ENCODE measurements at places on chromosomes 12 and 14. TPM values are rescaled to one million over a fixed set of nuclear protein-coding genes. Genes with fewer than 3 reads are reported as not detected.

The RPL41 gene
- total RNA-seq = 2,801 TPM

The INSM2 gene
- total RNA-seq = not detected

The TAS2R30 gene
- 6.7 TPM for total RNA-seq

The CDCA3 gene
- total RNA-seq = 7.5 TPM

The ACOT6 gene
- total RNA-seq = not detected

The FAM186B gene
- 0.17 TPM for total RNA-seq

The NGB gene
- not detected for total RNA-seq

The RIMBP2 gene
- 4.4 TPM for total RNA-seq

GRCh38 chr14:58736606-58737005 is 98.8 kb downstream of the DACT1 start:
- H3K4me1 ChIP-seq = no peaks in the 10 kb centered on the region
- DNase-seq = no peak
- H3K36me3 ChIP-seq = no peaks in the 10 kb centered on the region
- H3K4me3 ChIP-seq = no peak overlapping the region

GRCh38 chr12:26434299-26435068 is 239.1 kb downstream of the SSPN start:
- H3K36me3 ChIP-seq = no peaks in the 10 kb centered on the region
- DNase-seq = peak; percentile 48
- peak overlapping the region; percentile 18 for H3K27ac ChIP-seq
- no peaks in the 10 kb centered on the region for H3K27me3 ChIP-seq
- H3K4me1 ChIP-seq = no peaks in the 10 kb centered on the region

DNA sequence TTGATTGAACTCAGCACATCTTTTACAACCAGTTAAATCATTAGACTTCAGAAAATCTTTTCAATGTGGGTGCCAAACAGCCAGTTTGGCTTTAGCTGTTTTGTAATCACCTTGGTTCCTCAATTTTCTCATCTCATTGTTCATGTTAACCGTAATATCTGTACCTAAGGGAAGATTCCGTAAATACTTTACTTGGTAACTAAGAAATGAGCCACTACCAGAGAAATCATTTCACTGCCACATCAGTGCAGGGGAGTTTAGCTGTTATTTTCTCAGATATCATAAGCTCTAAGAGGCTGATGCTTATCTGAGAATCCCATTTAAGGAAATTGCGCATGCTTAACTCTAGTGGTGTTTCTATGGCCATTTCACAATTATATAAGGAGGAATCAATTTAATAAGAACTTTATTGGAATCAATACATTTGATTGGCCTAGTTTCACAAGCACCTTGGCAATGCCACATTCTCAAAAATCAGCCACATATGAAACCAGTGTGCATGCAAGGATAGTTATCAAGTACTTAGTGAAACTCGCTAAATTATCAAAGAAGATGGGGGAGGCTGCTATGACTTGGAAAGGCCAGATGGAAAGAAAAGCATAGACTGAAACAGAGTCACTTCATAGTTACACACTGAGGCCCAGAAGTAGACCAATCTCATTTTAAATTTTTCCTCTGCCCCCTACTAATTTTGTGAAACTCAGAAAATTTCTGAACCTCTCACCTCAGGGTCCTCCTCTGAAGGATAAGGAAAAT is 28.1 kb upstream of the IL22 start:
- H3K36me3 ChIP-seq = no peaks in the 10 kb centered on the region
- no peak overlapping the region for H3K4me3 ChIP-seq
- no peak overlapping the region for H3K27ac ChIP-seq

DNA sequence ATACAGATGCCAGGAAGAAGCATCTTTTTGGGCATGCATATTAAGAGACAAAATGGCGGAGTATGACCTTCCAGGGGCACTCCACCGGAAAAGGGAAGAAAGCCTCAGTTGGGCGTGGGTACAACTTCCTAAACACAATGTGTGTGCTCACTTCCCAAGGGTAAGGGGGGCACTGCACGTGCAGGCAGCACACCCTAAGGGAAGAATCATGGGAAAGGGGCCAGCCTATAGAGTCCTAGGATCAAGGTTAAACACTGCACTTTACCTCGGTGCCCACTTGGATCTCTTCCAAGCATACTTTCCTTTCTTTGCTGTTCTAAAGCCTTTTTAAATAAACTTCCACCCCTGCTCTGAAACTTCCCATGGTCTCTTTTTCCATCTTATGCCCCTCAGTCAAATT is 14.8 kb downstream of the OR6J1 start:
- no peaks in the 10 kb centered on the region for H3K36me3 ChIP-seq
- no peak overlapping the region for H3K4me3 ChIP-seq
- no peak for DNase-seq
- H3K4me1 ChIP-seq = no peaks in the 10 kb centered on the region
- H3K27ac ChIP-seq = no peak overlapping the region
- H3K27me3 ChIP-seq = no peaks in the 10 kb centered on the region

GRCh38 chr12:121711361-121712189 is 977 bp upstream of the TMEM120B start:
- DNase-seq = no peak
- no peaks in the 10 kb centered on the region for H3K36me3 ChIP-seq
- peak overlapping the region; percentile 99 for H3K4me3 ChIP-seq
- H3K27me3 ChIP-seq = no peaks in the 10 kb centered on the region
- H3K27ac ChIP-seq = peak overlapping the region; percentile 94
- peaks cover 14% of the 10 kb centered on the region for H3K4me1 ChIP-seq

- H3K4me3 ChIP-seq = no peak overlapping the region
- DNase-seq = no peak
- no peaks in the 10 kb centered on the region for H3K27me3 ChIP-seq
- H3K36me3 ChIP-seq = no peaks in the 10 kb centered on the region
- H3K4me1 ChIP-seq = no peaks in the 10 kb centered on the region
- no peak overlapping the region for H3K27ac ChIP-seq
Observed at GRCh38 chr12:121287267-121287954, 9.1 kb downstream of the CAMKK2 start.

DNA sequence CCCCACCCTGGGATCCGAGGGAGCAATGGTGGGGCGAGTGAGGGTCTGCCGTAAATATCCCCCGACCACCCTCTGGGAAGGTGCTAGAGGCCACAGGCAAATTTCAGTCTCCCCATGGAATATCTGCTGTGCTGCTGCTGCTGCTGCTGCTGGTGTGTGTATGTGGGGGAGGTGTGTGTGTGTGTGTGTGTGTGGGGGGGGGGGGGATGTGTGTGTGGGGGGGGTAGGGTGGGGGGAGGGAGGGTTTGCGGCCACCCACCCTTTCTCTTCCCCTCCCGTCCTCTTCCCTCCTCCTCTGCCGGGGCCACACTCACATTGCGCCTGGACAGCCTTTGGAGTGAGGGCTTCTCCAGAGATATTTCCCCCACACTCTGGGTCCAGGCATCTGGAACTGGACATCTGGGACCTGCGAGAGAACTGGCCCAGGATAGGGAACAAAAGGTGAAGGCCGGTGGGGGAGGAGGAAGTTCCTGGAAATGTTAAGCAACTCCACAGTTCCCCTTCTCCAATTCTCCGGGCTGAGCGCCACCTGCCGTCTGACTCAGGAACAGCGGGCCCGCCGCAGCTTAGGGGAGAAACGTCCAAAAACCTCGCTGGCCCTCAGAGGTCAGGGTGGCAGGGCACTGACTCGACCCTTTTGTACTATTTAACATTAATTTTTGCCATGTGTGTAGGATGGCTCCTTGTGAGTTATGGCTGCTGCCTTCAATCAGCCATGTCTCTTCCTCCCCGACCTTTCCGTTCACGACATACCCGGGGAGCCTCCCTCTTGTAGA is at the start of gene C1RL:
Gene C1RL, minus strand, starts transcription at position 419 of the 776 bp plus-strand sequence. Its CDS starts 34 bp downstream, at position 385.
- peaks cover 16% of the 10 kb centered on the region for H3K4me1 ChIP-seq
- peak within 1 kb of the TSS; percentile 78 for H3K4me3 ChIP-seq
- H3K27me3 ChIP-seq = no peaks in the 10 kb centered on the region

GRCh38 chr14:76599559-76600287 is 161.5 kb upstream of the VASH1 start:
- peaks cover 12% of the 10 kb centered on the region for H3K27me3 ChIP-seq
- no peaks in the 10 kb centered on the region for H3K4me1 ChIP-seq
- H3K36me3 ChIP-seq = no peaks in the 10 kb centered on the region
- DNase-seq = no peak
- no peak overlapping the region for H3K27ac ChIP-seq

DNA sequence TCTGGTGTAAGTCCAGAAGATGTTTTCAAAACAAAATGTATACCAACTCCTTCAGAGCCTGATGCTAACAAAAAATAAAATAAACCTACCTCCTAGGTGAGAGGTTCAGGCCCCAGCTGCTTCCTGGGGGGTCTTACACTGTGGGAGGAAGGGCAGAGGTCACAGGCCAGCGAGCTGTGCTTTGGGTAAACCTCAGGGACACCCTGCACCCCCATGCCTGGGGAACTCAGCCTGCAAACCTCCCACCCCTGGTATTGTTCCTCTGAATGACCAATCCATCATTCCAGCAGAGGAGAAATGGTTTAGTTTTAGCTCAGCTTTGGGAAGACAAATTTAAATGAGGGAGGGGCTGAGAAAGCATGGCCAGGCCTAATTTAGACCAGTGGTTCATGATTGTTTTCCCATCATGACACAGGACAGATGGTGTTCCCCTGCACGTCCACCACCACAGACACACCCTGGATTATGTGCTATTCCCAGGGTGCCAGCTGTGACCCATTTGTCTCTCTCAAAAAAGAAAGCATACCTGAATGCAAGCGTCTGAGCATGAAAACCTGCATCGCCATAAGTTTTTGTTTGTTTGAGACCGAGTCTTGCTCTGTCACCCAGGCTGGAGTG is 14.5 kb upstream of the TFCP2 start:
- H3K27me3 ChIP-seq = no peaks in the 10 kb centered on the region
- H3K36me3 ChIP-seq = no peaks in the 10 kb centered on the region
- no peak overlapping the region for H3K4me3 ChIP-seq
- DNase-seq = no peak
- no peaks in the 10 kb centered on the region for H3K4me1 ChIP-seq

GRCh38 chr14:41549821-41550607 is 56.7 kb upstream of the LRFN5 start:
- peak; percentile 23 for DNase-seq
- H3K27ac ChIP-seq = peak overlapping the region; percentile 67
- H3K27me3 ChIP-seq = no peaks in the 10 kb centered on the region
- H3K4me1 ChIP-seq = peaks cover 6% of the 10 kb centered on the region
- no peak overlapping the region for H3K4me3 ChIP-seq
- H3K36me3 ChIP-seq = no peaks in the 10 kb centered on the region

DNA sequence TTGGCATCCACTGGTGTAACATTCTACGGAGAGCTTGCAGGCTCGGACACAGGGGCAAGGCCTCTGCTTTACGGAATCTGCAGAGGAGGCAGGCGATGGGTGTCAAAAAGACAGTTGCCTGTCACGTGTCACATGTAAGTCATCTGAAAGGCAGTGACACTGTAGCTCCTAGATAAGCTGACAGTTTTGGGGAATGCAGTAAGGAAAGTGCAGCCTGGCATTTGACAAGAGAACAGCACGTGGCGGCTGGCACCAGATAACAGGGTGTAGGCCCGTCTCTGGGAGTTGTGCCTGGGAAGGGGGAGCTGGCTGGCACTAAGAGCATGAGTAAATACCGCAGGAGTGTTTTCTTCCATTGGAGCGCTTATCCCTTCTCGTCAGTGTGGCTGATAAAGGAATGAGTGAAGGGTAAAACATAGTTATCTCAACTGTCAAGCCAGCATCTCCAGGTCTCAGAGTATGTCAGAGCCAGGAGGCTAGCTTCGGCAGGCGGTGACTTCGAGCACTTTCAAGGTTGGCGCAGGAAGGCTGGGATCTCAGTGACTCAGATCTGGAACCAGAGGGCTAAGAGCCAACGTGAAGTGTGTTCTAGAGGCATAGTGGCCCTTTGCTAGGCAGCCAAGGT is 26.1 kb downstream of the ADCK1 start:
- H3K36me3 ChIP-seq = no peaks in the 10 kb centered on the region
- H3K4me3 ChIP-seq = no peak overlapping the region
- no peak for DNase-seq
- no peaks in the 10 kb centered on the region for H3K27me3 ChIP-seq
- H3K4me1 ChIP-seq = no peaks in the 10 kb centered on the region
- no peak overlapping the region for H3K27ac ChIP-seq

GRCh38 chr12:70443062-70443673 is 77.1 kb downstream of the KCNMB4 start:
- no peak overlapping the region for H3K27ac ChIP-seq
- DNase-seq = no peak
- H3K36me3 ChIP-seq = no peaks in the 10 kb centered on the region
- H3K27me3 ChIP-seq = no peaks in the 10 kb centered on the region
- H3K4me1 ChIP-seq = no peaks in the 10 kb centered on the region
- no peak overlapping the region for H3K4me3 ChIP-seq

GRCh38 chr14:55614304-55614703 is 34.3 kb downstream of the KTN1 start:
- H3K4me3 ChIP-seq = no peak overlapping the region
- H3K27me3 ChIP-seq = no peaks in the 10 kb centered on the region
- no peak overlapping the region for H3K27ac ChIP-seq

- DNase-seq = no peak
- no peak overlapping the region for H3K4me3 ChIP-seq
- H3K27ac ChIP-seq = no peak overlapping the region
- H3K4me1 ChIP-seq = no peaks in the 10 kb centered on the region
- no peaks in the 10 kb centered on the region for H3K36me3 ChIP-seq
Observed at GRCh38 chr12:15928346-15928745, 17.2 kb downstream of the DERA start.

- no peaks in the 10 kb centered on the region for H3K27me3 ChIP-seq
- H3K36me3 ChIP-seq = no peaks in the 10 kb centered on the region
- H3K27ac ChIP-seq = peak overlapping the region; percentile 43
- H3K4me1 ChIP-seq = peaks cover 29% of the 10 kb centered on the region
- no peak for DNase-seq
Observed at GRCh38 chr12:122984612-122985337, 4.3 kb downstream of the ARL6IP4 start.

- DNase-seq = no peak
- H3K36me3 ChIP-seq = no peaks in the 10 kb centered on the region
- H3K27me3 ChIP-seq = no peaks in the 10 kb centered on the region
Observed at GRCh38 chr12:130444061-130444460, 106.4 kb downstream of the PIWIL1 start.

DNA sequence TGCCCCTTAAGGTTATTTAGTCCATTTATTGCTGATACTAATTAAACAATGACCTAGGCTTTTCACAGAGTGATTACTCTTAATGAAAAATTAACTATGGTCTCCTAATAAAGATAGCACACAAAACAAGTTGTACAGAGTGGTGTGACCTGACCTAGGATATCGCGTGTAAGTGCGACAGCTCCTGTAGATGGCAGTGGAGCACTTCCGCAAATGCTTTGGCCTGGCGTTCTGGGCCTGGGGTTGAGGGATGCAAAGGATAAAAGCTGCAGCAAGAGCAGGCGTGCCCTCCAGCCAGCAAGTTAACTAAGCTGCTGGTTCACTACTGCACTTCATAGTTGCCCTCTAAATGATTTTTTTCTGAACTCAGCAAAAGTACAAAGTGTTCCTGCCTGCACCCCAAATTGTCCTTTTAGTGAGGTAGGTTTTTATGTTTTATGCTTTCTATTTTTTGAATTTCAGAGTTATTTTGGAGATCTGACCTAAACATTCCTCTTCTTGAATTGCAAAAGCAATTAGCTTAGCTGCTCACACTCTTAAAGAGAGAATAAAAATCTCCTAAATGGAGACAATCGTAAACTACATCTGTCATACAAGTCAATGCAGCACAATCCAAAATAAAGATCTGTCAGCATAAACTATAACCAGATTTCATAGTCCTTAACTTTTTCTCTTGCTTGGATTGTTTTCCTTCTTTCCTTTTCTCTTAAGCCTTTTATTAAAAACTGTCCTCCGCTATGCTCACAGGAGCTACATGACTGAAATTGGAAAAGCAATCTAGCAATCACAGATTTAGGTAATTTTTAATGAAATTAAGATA is 379.6 kb downstream of the LRIG3 start:
- H3K4me1 ChIP-seq = peaks cover 12% of the 10 kb centered on the region
- H3K4me3 ChIP-seq = no peak overlapping the region

- H3K4me1 ChIP-seq = no peaks in the 10 kb centered on the region
- H3K36me3 ChIP-seq = no peaks in the 10 kb centered on the region
- H3K27me3 ChIP-seq = no peaks in the 10 kb centered on the region
- no peak overlapping the region for H3K4me3 ChIP-seq
Observed at GRCh38 chr12:77644915-77645605, 185.6 kb upstream of the NAV3 start.
